ENCODE measurements at places on chromosomes 4 and X. TPM values are rescaled to one million over a fixed set of nuclear protein-coding genes. Genes with fewer than 3 reads are reported as not detected.

Gene SMIM10L2A
- polyA plus RNA-seq = 2.6 TPM

Gene CYLC1
- not detected for polyA plus RNA-seq

Gene NLGN4X
- 2.5 TPM for polyA plus RNA-seq

Gene EPHA5
- polyA plus RNA-seq = 0.17 TPM

Gene UGT2B11
- not detected for polyA plus RNA-seq

Gene TREX2
- polyA plus RNA-seq = 0.43 TPM

Gene SLC16A2
- polyA plus RNA-seq = 63.1 TPM

Gene ZDHHC9
- polyA plus RNA-seq = 33.6 TPM

Gene HSFX1
- polyA plus RNA-seq = 2.1 TPM

Gene COL25A1
- 4.5 TPM for polyA plus RNA-seq

Gene DDIT4L
- 18.3 TPM for polyA plus RNA-seq

Gene EFHC2
- 0.18 TPM for polyA plus RNA-seq

Gene VCX
- polyA plus RNA-seq = not detected

Gene HPSE
- polyA plus RNA-seq = 0.86 TPM

Gene HOPX
- polyA plus RNA-seq = 10.0 TPM

Gene N4BP2
- polyA plus RNA-seq = 10.3 TPM

Gene CT45A1
- polyA plus RNA-seq = not detected

Gene ABRAXAS1
- polyA plus RNA-seq = 34.3 TPM

Gene CXCL1
- polyA plus RNA-seq = not detected

Gene SRD5A3
- polyA plus RNA-seq = 11.6 TPM

Gene GPAT3
- polyA plus RNA-seq = 18.5 TPM

Gene F11
- not detected for polyA plus RNA-seq

Gene USP17L26
- not detected for polyA plus RNA-seq

Gene GPM6B
- 18.1 TPM for polyA plus RNA-seq

Gene MAGEB5
- not detected for polyA plus RNA-seq

Gene NONO
- 320 TPM for polyA plus RNA-seq

Gene ERAS
- not detected for polyA plus RNA-seq
